ENCODE measurements at places on chromosomes 5 and 9. TPM values are rescaled to one million over a fixed set of nuclear protein-coding genes. Genes with fewer than 3 reads are reported as not detected.

The MYOZ3 gene
- polyA plus RNA-seq: 0.24 TPM

GRCh38 chr9:130728721-130729120 is 35.1 kb downstream of the EXOSC2 start:
- H3K27me3 ChIP-seq: no peaks in the 10 kb centered on the region
- H3K4me1 ChIP-seq: peaks cover 6% of the 10 kb centered on the region
- DNase-seq: peak; percentile 80
- no peak overlapping the region for H3K4me3 ChIP-seq
- no peak overlapping the region for H3K27ac ChIP-seq

GRCh38 chr9:86531273-86531970 is 177.2 kb upstream of the TUT7 start:
- no peak overlapping the region for H3K4me3 ChIP-seq
- H3K27ac ChIP-seq: no peak overlapping the region
- peaks cover 7% of the 10 kb centered on the region for H3K4me1 ChIP-seq
- DNase-seq: no peak

DNA sequence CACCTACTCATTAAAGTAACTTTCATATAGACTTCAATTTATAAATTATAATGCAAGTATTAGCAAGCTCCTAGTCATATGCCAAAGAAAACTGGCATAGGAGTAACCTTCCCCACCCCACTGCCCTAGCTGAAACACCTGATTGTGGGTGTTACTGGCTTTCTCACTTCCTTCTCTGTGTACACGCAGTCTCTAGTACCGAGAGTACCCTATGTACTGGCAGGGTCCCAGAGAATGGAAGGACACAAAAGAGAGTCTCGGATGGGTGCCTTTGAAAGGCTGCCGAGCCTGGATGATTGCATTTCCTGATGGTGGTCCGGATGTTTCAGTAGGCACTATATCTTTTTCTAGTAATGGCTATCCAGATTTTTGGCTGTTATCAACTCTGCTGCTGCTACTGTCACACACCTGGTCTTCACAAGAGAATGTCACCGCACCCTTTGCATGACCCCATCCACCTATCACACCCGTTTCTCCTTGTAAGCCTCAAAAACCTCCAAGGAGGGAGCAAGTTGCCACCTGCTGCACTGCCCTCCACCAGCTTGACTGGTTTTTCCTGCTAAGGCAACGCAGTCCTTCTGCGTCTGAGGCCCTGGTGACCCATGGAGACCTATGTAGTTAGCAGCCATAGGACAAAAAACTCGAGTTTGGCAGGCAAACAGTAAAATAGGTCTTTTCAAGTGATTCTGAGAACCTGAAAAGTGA is 53.8 kb upstream of the CLINT1 start:
- H3K36me3 ChIP-seq: no peaks in the 10 kb centered on the region
- H3K27me3 ChIP-seq: peaks cover 2% of the 10 kb centered on the region
- no peak overlapping the region for H3K4me3 ChIP-seq
- H3K4me1 ChIP-seq: no peaks in the 10 kb centered on the region

- H3K27ac ChIP-seq: no peak overlapping the region
- no peaks in the 10 kb centered on the region for H3K4me1 ChIP-seq
- H3K27me3 ChIP-seq: no peaks in the 10 kb centered on the region
- no peak for DNase-seq
- H3K36me3 ChIP-seq: no peaks in the 10 kb centered on the region
Observed at GRCh38 chr9:8095672-8096086, 296.1 kb upstream of the DMAC1 start.

- peak overlapping the region; percentile 81 for H3K4me3 ChIP-seq
- no peak for DNase-seq
- H3K36me3 ChIP-seq: no peaks in the 10 kb centered on the region
- peak overlapping the region; percentile 98 for H3K27ac ChIP-seq
- no peaks in the 10 kb centered on the region for H3K27me3 ChIP-seq
Observed at GRCh38 chr5:98929710-98930298, 997 bp upstream of the CHD1 start.
